ENCODE measurements at places on chromosomes 13 and 19.

- H3K4me3 ChIP-seq, result no peak overlapping the region
- no peak for DNase-seq
- H3K27me3 ChIP-seq, result no peaks in the 10 kb centered on the region
- H3K27ac ChIP-seq, result no peak overlapping the region
Observed at GRCh38 chr19:43605875-43606568, 5.9 kb upstream of the SRRM5 start.

GRCh38 chr19:21084343-21084742, 2.3 kb downstream of the ZNF714 start:
- H3K4me3 ChIP-seq, result no peak overlapping the region
- H3K27me3 ChIP-seq, result no peaks in the 10 kb centered on the region
- no peak for DNase-seq
- H3K36me3 ChIP-seq, result peaks cover 7% of the 10 kb centered on the region
- no peak overlapping the region for H3K27ac ChIP-seq
- H3K4me1 ChIP-seq, result peaks cover 15% of the 10 kb centered on the region

GRCh38 chr13:100811928-100812327, 137.3 kb upstream of the TMTC4 start:
- H3K27ac ChIP-seq, result no peak overlapping the region
- DNase-seq, result no peak
- H3K4me3 ChIP-seq, result no peak overlapping the region
- no peaks in the 10 kb centered on the region for H3K36me3 ChIP-seq
- peaks cover 47% of the 10 kb centered on the region for H3K4me1 ChIP-seq
- H3K27me3 ChIP-seq, result no peaks in the 10 kb centered on the region

DNA sequence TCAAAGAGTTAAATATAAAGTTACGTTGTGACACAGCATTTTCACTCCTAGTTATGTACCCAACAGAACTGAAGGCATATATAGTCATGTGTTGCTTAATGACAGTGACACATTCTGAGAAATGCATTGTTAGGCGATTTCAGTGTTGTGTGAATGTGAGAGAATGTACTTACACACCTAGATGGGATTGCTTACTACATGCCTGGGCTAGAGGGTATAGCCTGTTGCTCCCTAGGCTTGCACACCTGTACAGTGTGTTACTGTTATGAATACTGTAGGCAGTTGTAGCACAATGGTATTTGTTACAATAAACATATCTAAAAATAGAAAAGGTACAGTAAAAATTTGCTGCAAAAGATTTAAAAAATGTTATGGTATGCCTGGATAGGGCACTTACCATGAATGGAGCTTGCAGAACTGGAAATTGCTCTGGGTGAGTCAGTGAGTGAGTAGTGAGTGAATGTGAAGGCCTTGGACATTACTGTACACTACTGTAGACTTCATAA, 89.2 kb downstream of the DHRS12 start:
- no peaks in the 10 kb centered on the region for H3K27me3 ChIP-seq
- H3K4me1 ChIP-seq, result no peaks in the 10 kb centered on the region
- H3K36me3 ChIP-seq, result no peaks in the 10 kb centered on the region
- DNase-seq, result no peak
- H3K4me3 ChIP-seq, result no peak overlapping the region

- H3K36me3 ChIP-seq, result no peaks in the 10 kb centered on the region
- no peak overlapping the region for H3K27ac ChIP-seq
- no peaks in the 10 kb centered on the region for H3K27me3 ChIP-seq
- DNase-seq, result no peak
- no peak overlapping the region for H3K4me3 ChIP-seq
Observed at GRCh38 chr13:73633817-73634460, 500.3 kb downstream of the KLF12 start.

GRCh38 chr19:38869836-38870607, 8.1 kb downstream of the RINL start:
- H3K27me3 ChIP-seq, result peaks cover 17% of the 10 kb centered on the region
- peaks cover 3% of the 10 kb centered on the region for H3K4me1 ChIP-seq
- no peaks in the 10 kb centered on the region for H3K36me3 ChIP-seq

- H3K4me3 ChIP-seq, result no peak overlapping the region
- no peak for DNase-seq
- H3K4me1 ChIP-seq, result peaks cover 18% of the 10 kb centered on the region
- H3K36me3 ChIP-seq, result no peaks in the 10 kb centered on the region
- no peaks in the 10 kb centered on the region for H3K27me3 ChIP-seq
- H3K27ac ChIP-seq, result no peak overlapping the region
Observed at GRCh38 chr13:43333176-43333575, 309.8 kb downstream of the DNAJC15 start.

DNA sequence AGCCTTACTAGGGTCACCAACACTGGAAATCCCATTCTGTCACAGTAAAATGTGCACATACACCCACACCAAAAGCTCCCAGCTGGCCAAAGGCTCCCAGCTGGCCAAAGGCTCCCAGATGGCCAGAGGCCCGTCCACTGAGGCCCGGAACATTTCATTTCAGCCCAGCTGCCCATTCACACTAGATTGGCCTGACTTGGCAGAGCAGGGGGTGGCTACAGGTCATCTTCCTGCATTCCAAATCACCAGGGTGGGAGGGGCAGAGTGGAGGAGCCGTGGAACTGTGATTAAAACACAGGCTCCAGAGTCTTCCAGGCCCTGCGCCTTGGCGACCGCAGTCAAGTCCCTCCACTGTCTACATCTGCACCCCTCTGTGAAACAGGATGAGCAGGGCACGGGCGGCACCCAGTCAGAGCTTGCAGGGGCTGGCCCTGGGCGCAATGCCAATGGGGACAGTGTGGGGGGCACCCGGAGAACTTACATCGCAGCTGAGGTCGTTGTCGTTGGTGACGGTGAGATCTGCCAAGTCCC, 10.1 kb upstream of the PRKD2 start:
- no peaks in the 10 kb centered on the region for H3K36me3 ChIP-seq
- H3K4me1 ChIP-seq, result no peaks in the 10 kb centered on the region
- H3K27ac ChIP-seq, result no peak overlapping the region
- no peak for DNase-seq

DNA sequence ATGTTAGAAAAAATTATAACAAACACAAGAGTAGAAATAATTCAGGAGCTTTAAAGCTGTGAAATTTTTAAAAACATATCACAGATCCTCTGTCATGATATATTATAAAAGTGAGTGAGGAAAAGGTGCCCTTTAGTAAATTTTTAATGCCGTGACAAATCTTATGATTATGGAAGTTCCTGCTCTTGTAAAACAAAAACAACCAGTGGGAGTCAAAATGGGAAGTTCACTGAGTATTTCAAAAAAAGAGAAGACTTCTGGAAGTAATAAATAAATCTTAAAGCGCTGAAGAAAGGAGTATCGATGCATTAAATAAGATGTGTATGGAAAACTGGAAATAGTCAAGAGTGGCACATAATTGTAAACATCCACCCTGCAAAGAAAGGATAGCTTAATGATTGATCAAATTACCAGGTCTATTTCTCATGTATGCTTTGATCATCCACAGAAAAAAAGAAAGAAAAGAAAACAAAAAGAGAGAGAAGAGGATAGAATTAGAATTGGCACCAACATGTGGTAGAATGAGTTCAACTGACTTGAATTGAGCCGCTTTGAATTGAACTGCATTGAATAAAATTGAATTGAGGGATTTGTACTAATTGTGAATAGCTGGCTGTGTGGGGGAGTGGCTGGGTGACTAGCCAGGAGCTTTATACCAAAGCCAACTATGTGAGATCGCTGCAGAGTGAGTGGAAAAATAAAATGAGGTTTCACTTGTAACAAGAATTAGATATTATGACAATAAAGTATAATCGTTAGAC, 647.6 kb upstream of the SPRY2 start:
- no peaks in the 10 kb centered on the region for H3K27me3 ChIP-seq
- DNase-seq, result peak; percentile 65
- H3K4me1 ChIP-seq, result peaks cover 16% of the 10 kb centered on the region
- H3K36me3 ChIP-seq, result peaks cover 3% of the 10 kb centered on the region
- H3K4me3 ChIP-seq, result no peak overlapping the region

DNA sequence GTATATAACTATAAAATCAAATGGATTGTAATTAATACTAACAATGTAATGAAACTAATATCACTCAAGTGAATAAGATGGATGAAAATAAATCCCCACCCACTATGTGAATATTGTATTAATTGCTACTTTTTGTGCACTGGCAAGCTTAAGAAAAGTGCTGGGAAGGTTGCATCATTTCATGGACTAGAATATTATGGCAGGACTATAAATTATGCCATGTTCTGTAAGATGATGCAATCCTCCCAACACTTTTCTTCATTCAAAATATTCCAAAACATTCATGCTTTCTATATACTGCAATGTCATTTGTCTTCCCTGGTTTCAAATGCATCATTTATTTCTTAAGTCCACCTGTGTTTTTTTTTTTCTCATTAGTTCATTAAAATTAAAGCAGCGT, 457.6 kb upstream of the GPC6 start:
- no peaks in the 10 kb centered on the region for H3K4me1 ChIP-seq
- DNase-seq, result no peak
- H3K27ac ChIP-seq, result no peak overlapping the region
- H3K27me3 ChIP-seq, result no peaks in the 10 kb centered on the region
- H3K4me3 ChIP-seq, result no peak overlapping the region

- H3K27ac ChIP-seq, result no peak overlapping the region
- no peaks in the 10 kb centered on the region for H3K36me3 ChIP-seq
- no peaks in the 10 kb centered on the region for H3K4me1 ChIP-seq
- no peak overlapping the region for H3K4me3 ChIP-seq
- peak; percentile 79 for DNase-seq
Observed at GRCh38 chr19:13195678-13196077, 45.5 kb downstream of the IER2 start.

- peaks cover 19% of the 10 kb centered on the region for H3K4me1 ChIP-seq
- no peak overlapping the region for H3K27ac ChIP-seq
- no peak overlapping the region for H3K4me3 ChIP-seq
Observed at GRCh38 chr19:43776286-43776685, 4.5 kb downstream of the KCNN4 start.

DNA sequence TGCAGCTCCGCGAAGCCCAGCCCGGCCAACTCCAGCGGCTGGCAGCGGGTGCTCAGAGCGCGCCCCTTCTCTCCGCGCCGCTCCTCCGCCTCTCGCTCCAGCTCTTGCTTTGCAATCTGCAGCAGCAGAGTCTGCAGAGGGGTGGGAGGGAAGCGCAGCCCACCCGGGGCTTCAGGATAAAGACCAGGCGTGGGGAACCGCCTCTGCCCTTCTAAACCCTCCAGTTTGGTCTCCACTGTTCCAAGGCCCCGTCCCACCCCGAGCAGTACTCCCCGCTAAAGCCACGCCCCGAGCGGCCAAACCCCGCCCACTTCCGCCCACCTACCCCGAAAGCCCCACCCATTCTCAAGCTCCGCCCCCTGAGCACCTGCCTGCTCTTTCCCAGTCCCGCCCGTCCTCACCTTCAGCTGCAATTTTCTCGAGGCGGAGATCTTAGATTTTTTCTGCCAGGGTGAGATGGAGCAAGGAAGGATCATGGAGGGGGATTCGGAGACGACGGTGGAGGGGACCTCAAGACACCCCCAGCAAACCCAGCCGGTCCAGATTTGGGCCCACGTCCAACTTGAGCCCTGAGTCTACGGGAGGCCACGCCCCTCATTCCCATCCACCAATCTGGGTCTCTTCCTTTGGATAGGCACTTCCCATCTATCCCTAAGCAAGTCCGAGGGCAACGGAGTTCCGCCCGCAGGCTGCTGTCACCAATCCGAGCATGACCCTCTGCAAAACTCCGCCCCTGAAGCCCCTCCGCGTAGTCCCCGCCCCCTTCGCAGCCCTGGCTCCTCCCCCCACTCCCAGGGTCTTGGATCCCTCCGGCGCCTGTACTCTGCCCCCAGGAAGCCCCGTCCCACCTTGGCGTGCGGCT, 1.1 kb downstream of the TNNI3 start:
- H3K27me3 ChIP-seq, result peaks cover 26% of the 10 kb centered on the region
- no peaks in the 10 kb centered on the region for H3K36me3 ChIP-seq
- H3K4me3 ChIP-seq, result peak overlapping the region; percentile 63
- peaks cover 6% of the 10 kb centered on the region for H3K4me1 ChIP-seq

GRCh38 chr13:49776871-49777270, 15.6 kb downstream of the KPNA3 start:
- H3K36me3 ChIP-seq, result no peaks in the 10 kb centered on the region
- no peak overlapping the region for H3K4me3 ChIP-seq
- H3K27me3 ChIP-seq, result no peaks in the 10 kb centered on the region
- no peaks in the 10 kb centered on the region for H3K4me1 ChIP-seq
- DNase-seq, result no peak
- no peak overlapping the region for H3K27ac ChIP-seq

DNA sequence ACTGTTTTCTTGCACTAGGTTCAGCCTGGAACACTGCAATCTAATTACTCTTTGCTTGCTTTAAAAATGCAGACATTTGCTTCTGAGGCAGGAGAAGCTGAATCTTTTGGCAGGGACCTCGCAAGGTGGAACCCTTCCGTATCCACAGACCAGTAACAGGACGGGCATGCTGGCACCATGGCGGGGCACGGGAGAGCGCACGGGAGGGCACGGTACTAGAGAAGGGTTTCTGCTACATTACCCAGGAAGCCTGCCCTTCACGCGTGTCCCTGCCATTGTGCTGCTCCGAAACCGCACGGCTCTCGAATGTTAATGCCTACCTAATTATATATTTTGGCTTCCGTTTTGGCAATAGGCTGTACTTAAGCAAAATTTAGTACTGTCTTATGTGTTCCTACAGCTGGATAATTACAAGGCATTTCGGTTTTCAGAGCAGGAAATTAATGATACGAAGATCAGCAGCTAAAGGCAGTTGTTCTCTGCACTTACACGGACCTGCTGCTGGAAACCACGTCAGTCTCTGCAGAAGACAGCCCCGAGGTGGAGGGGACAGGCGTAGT, 430.4 kb downstream of the IRS2 start:
- H3K36me3 ChIP-seq, result no peaks in the 10 kb centered on the region
- H3K27ac ChIP-seq, result no peak overlapping the region
- no peaks in the 10 kb centered on the region for H3K4me1 ChIP-seq
- no peak for DNase-seq
- H3K4me3 ChIP-seq, result no peak overlapping the region
- H3K27me3 ChIP-seq, result no peaks in the 10 kb centered on the region

GRCh38 chr19:57434386-57435061, 601 bp upstream of the ZNF749 start:
- H3K27me3 ChIP-seq, result no peaks in the 10 kb centered on the region
- peaks cover 6% of the 10 kb centered on the region for H3K4me1 ChIP-seq
- H3K4me3 ChIP-seq, result peak overlapping the region; percentile 94
- no peak overlapping the region for H3K27ac ChIP-seq
- DNase-seq, result peak; percentile 13

DNA sequence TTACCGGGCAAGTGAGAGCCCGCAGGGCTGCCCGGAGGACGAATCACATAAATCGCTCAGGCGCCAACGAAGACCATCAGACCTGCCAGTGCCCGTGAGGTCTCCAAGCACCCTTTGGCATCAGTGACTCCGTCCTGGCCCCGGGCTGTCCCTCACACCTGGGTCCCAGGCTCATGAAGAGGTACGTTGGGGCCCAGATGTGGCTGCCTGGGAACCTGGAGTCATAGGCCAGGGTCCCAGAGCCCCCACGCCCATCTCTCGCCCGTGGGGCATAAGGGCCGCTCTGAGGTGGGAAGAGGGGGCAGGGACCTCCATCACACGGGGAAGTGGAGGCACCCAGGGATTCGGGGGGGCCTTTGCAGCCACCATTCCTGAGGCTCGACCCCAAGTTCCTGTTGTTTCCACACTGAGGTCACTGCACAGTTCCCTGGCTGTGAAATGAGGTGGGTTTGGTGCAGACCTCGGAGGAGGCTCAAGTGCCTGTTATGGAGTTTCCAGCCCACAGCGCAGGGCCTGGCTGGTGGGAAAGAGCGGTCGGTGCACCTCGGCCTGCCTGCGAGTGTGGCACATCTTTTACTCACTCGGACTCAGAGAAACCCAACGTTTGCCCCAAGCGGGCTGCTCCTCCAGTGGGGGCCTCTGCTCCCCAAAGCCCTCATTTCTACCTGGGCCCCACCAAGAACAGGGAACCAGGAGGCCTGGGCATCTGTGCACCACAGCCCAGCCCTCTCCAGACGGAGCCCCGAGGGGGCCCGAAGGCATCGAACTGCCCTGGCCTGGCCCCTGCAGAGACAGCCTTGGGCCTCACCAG, 35.9 kb upstream of the C13orf46 start:
- DNase-seq, result no peak
- H3K4me3 ChIP-seq, result no peak overlapping the region
- no peaks in the 10 kb centered on the region for H3K27me3 ChIP-seq
